COR-L47 (cell line): ENCODE measurements at places on chromosomes 3 and 15.

DNA sequence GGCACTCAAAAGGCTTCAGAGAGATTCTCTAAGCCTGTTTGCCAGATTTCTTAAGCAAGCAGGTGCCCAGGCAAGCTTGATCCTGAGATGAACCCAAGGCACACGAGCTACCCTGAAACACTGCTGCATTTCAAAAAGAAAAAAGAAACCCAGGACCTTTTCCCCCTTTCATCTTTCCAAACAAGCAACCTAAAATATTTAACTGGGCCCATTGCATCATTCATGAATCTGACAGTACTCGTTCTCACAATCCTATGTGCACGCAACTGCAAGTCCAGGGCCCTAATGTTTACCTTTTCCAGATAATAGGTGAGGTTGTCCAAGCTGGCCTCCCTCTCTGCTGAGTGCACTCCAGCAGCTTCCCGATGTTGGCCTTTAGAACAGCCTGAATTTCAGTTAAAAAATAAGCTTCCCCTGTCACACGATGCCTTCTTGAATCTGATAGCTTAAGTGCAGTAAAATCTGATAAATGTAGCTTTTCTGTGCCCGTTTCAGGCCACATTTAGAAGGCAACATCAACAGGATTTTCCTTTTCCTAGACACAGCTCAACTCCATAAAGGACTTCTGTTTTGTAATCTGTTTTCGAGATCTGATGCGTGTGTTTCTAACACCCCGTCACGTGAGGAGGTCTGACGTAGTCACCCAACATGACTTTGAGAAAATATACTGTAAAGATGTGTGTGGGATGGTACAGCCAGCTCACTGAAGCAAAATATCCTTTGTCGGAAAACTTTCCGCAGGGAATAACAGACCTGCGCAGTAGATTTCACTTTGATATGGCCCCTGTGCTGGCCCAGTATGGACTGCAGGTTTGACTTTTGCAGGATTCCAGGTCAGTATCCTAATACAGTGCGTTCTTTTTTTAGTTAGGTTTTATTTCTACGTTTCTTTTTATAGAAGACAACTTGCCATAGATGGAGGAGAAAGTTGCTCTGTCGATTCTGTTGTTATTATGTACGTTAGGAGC lies 55.1 kb upstream of the RASA2 start:
- DNase-seq = no peak

- DNase-seq = no peak
These were observed 37.7 kb upstream of the TMEM45A start for GRCh38 chr3:100454677-100455076.

GRCh38 chr15:50315814-50316630 lies 39.0 kb downstream of the GABPB1 start:
- peak; percentile 32 for DNase-seq

- DNase-seq = no peak
These were observed 40.9 kb upstream of the RPL35A start for GRCh38 chr3:197908957-197909701.

DNA sequence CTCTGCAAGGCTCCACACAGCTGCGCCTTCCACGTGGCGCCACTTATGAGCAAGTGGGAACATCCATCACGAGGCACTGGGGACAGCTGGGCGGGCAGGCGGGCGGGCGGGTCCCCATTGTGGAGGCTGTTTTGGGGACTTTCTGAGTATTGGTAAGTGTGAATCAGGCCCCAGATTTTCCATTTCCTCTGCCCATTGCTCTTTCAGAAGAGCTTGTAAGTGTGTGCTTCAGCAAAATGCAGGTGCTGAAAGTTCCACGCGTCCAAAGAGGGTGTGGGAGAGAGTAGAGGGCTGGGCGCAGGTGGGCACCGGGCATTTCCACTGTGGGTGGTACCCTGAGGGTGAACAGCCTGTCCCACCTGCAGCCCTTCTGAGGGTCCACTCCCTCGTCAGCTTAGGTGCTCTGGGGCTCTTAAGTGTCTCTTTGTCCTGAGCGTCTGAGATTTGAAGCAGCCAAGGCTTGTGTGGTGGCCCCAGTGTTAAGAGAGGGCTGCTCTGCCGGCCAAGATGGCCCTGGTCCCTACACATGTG lies 177.1 kb downstream of the RPLP1 start:
- DNase-seq = no peak

GRCh38 chr3:28292622-28293021 lies 51.2 kb downstream of the CMC1 start:
- DNase-seq = no peak

- no peak for DNase-seq
These were observed 110.9 kb downstream of the LMLN start for GRCh38 chr3:198070871-198071270.
